ENCODE measurements at places on chromosomes 7 and 10.

DNA sequence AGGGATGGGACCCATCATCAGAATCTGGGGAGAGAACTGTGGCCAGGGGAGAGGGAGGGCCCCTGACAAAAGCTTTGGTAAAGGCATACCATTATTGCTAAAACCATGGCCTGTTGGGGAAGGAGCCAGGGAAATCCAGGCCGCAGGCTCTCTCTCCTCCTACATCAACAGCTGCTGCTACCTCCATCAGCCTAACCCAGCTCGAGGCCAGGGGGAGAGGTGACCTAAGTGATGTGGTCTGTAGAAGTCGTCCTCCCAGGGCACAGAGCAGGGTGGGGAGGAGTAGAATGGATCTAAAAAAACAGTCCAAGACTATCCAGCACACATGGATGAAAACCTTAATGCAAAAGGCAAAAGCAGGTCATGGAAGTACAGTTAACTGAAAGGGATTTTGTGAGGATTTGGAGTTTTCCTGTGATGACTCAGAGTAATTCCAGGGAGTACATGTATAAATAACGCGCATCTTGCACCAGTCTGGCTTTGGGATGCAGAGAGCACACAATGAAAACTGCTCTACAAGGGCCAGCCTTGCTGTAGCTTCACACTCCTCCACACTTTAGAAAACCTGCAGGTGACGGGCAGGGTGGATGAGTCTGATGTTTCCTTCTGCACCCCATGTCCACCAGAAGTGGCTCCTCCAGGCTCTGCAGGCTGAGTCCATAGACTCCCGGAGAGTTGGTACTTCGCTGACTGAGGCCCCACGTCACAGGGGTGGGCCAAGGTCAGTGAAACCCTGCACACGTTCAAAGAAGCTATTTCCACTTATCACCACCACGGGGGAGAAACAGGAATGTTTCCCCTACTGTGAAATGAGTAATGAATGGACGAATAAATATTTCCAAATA is 38.5 kb upstream of the MSMB start:
- no peak for DNase-seq

DNA sequence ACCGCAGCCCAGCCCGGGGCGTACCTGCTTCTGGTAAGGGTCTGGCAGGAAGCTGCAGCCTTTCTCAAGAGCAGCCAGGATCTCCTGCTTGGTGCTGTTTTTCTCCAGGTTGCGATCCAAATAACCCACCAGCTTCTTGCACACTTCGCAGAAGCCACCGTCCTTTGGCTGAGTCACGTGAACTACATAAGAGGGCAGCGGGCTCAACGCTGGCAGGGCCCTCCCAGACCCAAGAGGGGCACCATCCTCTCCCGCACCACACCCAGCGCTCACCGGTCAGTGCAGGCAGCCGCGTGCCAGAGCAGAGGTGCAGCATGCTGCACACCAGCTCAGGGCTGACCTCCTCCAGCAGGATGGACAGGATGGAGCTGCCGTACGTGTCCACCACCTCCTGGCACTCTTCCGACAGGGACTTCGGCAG is 31.6 kb downstream of the PSAP start:
- no peak for DNase-seq

- peak; percentile 75 for DNase-seq
Measured at GRCh38 chr7:128167042-128167701, 73.9 kb upstream of the LEP start.

DNA sequence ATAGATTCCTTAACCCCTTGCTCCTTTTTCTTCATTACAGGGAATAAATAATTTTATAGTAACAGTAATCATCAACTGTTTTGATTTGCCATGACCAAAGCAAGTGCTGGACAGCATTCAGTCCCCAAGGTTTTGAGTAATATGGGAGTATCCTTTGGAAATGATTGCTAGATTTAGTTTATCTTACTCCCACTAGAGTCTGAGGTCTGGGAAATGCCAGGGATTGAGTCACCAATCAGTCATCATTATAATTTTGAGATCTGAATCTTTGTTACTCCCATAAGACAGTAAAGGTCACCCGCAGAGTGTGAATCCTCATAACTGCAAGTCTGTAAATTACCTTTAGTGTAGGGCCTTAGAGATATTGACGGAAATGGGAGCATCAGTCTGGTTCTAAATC is 133.7 kb upstream of the SEMA3E start:
- no peak for DNase-seq

DNA sequence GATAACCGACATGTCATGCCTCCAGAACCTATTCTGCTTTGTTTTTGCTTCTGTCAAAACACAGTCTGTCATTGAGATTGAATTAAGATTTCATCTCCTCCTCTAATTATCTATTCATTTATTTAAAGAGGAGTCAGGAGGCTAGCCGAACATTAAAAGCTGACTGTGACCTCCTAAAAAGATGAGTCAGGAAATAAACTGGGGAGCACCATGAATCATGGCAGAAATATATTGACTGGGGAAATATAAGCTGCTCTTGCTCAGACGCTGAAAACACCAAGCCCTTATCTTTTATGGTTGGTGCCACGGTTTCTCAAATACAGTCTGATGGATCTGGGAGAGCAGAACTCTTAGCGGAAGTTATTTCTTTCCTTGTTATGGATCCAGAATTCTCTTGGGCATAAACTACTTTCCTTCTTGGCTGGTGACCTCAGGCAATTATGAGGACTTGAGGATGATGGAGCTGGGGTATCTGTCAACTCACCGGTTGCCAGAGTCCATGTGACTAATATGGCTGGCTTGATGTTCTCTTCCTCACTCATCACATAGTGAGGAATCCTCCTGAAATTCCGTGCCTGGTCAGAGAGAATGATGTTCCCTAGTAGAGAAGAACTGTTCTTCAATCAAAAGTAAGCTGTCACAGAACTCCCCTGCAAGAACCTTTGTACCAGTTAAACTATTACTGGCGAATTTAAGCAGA is 307.6 kb upstream of the PHYHIPL start:
- DNase-seq = no peak

DNA sequence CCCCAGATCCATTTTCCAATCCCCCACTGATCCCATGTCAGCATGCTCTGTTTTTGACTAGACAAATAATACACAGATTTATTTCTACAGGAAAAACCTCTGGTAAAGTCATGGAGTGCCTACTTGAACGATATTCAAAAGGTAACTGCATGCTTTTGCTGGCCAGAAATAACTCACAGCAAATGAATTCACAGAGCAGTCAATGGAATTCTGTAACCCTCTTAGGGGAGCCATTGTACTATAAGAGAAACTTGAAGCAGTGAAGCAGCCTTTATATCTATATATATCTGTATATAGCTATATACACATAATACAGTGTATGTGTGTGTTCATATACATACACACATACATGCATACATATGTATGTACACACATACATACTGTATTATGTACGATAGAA is 29.0 kb upstream of the MEOX2 start:
- DNase-seq = no peak

DNA sequence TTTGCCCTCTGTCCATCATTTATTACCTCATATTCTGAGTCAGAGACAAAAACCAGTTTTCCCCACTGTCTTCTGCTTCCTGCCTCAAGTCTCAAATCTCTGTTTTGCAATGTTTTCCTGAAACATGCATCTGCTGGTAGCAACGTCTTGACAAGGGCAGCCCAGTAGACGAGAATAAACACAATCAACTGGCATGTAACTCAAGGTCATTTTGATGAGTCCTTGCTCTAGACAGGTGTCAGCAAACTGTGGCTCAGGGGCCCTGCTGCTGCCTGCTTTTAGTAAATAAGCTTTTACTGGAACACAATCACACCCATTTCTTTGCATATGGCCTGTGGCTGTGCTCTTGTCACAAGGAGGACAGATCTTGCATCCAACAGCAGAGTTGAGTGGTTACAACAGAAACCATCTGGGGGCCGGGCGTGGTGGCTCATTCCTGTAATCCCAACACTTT is 59.8 kb downstream of the ITIH5 start:
- peak; percentile 44 for DNase-seq

DNA sequence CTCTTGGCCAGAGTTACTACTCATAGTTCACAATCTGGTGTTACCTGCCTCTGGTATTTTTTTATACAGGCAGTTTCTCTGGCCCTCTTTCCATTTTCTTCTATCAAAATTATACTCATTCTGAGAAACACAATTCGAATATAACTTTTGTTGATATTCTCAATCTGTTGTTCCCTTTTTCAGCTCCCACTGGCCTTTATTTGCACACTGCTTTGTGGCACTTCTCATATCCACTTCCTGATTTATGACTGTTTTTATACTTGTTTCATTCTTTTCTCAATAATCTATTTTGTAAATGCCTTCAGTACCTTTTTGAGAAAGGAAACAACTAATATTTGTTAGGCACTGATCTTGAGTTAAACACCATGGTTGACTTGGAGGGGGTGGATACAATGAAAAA is 93.8 kb upstream of the HDAC9 start:
- no peak for DNase-seq

GRCh38 chr10:44278837-44279324 is 106.0 kb downstream of the CXCL12 start:
- DNase-seq = peak; percentile 61

GRCh38 chr7:14717816-14718215 is 184.7 kb downstream of the DGKB start:
- DNase-seq = peak; percentile 20

- peak; percentile 47 for DNase-seq
Measured at GRCh38 chr10:69069090-69070042, 18.5 kb upstream of the SRGN start.

DNA sequence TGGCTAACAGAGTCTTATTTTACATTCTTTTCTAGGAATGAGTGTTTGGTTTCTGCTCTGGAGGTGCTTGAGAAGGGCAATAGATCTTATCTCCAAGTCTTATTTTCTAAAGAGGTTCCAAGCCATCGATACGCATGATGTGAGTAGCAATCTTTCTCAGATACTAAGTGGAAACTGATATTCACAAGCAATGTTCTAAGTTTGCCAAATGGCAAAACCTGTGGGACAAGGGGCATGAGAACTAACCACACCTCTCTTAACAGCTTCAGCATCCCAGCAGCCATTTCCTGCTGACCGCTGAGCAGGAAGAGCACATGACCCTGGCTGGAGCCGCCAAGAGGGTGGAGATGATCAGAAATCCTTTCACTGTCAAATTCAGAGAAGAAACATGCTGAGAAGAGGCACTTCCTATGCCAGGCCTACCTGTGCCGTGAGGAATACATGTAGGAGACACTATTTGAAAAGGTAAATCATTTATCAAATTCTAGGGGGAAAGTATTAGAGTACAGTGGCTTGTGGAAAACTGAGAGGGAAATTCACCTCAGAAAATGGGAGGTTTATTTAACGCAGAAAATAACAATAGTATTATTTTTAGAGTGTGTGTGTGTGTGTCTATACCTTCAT is 35.2 kb downstream of the CCDC71L start:
- DNase-seq = no peak

DNA sequence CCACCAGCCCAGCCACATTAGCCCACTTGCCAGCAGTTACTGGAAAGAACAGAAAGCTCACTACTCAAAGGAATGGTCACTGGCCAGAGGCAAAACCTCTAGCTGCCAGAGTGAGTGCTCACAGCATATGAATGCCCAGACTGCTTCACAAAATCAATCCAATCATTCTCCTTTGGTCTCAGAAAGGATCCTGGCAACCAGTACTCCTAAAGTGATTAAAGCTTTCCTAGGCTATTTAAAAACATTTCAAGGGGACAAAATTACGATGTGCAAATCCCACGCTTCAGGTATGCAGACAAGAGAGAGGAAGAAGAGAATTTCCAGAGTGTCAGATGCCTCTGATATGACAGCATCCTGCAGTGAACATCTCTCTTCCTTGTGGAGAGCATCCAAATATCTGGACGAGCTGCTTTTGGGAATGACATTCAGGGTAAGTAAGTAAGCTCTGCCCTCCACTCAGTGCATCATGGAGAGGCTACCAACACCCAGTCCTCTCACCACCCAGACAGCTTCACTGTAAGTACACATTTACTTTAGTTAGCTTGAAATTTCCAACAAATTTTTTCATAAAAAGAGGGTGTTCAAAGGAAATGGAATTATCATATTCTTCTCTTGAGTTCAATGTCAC is 25.1 kb downstream of the ICA1 start:
- DNase-seq = no peak

GRCh38 chr10:1633783-1634182 is 103.5 kb downstream of the ADARB2 start:
- no peak for DNase-seq

DNA sequence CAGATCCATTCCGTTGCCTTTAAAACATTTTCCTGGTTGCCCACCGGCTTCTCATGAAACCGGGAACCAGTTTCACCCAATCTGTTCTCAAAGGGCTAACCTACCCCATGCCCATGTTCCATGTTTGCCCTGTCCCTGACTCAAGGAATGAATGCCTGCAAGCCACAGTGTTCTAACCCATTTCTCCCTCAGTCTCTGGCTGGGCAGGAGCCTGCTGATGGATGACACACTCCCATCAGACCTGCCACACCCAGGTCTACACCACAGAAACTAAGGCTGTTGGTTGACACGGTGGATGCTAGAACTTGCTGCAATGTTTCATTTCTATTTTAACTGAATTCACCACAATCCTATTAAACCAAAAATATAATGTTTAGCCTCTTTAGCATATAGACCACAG is 15.6 kb downstream of the CLRN3 start:
- no peak for DNase-seq

- DNase-seq = no peak
Measured at GRCh38 chr10:114337510-114338462, 66.5 kb downstream of the AFAP1L2 start.

GRCh38 chr10:132101529-132101928 is 35.8 kb downstream of the JAKMIP3 start:
- DNase-seq = no peak

DNA sequence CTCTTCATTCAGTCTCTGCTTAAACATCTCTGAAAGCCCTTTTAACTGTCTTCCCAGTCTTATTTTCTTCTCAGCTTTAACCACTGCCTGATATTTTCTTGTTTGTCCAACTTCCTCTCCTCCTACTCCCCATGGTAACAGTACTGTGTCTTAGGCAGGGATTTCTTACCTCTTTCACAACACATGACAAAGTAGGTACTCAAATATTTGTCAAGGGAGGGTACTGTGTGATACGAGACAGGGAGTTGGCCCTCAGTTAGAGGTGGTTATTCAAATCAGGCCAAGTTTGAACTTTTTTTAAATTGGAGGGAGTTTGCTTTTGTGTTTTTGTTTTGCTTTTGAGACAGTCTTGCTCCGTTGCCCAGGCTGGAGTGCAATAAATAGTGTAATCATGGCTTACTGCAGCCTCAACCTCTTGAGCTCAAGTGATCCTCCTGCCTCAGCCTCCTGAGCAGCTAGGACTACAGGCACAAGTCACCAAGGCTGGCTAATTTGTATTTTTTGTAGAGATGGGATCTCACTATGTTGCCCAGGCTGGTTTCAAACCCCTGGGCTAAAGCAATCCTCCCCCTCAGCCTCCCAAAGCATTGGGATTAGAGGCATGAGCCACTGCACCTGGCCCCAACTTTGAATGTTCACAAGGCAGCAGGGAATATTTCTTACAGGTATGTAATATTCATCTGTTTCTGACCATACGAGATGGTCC is 2.5 kb upstream of the KPNA7 start:
- DNase-seq = peak; percentile 26

- DNase-seq = peak; percentile 90
Measured at GRCh38 chr7:867001-867405, 9.4 kb upstream of the GET4 start.

DNA sequence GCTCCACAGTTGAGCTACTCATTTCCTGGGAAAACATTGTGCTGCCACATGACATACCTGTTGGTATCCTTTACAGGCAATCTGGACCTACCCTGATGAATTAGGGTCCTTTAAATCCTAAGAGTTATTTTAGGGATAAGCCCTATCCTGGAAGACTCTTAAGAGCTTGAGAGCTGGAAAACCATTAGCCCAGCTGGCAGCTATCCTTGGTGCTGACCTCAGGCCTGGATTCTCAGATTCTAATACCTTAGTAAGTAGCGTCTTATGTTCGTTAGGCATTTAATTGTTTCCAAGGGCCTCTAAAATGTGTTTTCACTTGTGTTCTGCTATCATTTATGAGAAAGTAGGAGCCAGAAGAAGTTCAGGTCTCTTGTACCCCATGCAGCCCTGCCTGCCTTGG is 93.0 kb upstream of the SORCS3 start:
- peak; percentile 36 for DNase-seq
